ENCODE measurements at places on chromosomes 16 and 17.

DNA sequence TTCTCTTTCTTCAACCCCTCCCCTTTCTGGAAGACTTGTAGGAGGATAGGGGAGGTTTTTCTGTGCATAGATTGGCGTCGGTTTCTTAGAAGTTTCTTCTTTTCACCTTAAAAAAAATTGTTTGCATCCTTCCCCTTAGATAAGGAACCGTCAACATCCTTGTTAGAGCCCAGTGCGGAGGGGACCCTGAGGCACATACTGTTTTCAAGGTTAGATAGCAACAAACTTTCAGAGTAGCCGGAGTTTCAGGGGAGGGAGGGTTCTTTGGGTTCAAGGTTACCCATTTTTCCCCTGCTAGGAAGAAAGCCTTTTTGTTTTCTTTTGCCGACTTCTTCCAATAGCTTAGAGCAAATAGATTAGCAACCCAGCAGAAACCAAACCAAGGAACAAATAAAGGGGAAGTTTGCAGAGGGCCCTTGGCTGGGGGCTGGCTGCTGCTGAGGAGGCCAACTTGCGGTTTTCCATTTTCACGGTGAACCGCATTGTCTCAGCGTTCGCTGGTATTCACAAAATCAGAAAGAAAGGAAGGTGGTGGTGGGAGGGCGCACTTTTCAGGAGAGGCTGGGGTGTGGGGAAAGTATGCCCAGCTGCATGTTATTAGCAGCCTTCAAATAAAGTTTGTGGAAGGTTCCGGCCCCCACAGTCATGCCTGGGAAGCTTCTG is 28.8 kb downstream of the MSI2 start:
- no peak for DNase-seq

DNA sequence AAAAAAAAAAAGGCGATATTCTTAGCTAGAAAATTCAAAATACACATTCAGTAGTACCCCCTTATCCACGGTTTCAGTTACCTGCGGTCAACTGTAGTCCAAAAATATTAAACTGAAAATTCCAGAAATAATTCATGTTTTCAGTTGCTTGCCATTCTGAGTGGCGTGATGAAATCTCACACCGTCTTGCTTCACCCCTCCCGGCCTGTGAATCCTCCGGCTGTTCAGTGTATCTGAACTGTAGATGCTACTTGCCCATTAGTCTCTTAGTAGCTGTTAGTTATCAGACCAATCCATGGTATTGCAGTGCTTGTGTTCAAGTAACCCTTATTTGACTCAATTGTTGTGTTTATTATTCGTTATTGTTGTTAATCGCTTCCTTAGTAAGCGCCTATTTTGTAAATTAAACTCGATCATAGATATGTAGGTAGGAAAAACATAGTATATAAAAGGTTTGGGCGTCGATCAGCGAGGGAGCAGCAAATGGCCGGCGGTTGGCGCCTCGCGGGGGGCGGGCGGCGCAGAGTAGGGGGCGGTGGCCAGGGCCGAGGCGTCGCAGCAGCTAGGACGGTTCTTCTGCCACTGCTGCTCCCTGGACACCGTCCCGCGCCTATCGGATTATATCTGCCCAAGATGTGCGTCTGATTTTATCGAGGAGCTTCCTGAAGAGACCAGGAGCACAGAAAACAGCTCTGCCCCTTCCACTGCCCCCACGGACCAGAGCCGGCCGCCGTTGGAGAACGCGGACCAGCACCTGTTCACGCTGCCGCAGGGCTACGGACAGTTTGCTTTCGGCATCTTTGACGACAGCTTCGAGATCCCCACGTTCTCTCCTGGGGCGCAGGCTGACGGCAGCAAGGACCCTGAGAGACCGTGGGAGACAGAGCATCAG is 39.8 kb upstream of the AKAP1 start:
- no peak for DNase-seq

DNA sequence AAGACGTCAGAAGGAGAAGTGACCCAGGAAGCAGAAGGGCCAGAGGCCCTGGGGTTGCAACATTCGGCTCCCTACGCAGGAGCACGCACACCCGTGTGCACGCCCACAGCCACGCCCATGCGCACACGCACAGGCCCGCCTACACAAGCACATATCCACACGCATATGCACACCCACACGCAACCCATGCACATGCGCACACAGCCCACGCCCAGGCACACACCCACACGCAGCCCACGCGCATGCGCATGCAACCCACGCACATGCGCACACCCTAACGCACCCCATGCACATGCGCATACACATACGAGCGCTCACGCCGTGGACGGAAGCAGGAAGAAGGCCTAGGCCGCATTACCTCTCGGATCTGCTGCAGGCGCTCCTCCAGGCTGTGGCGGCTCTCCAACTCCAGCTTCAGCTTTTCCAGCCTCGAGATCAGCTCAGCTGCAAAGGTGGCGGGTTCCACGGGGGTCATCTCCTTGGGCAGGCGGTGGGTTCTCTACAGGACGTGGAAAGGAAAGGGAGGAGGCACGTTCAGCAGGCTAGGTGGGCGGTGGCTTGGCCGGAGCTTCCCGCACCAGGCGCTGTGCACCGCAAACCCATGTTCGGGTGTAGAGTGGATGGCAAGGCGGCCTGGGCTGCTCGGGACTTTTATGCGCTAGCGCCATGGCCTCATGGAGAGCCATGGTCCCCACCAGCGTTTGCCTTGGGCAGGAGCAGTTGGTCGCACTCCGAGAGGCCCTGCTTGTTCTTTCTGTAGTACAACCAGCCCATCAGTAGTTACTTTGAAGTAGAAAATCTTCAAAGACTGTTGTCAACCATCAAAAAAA is 23.4 kb downstream of the AXIN2 start:
- no peak for DNase-seq

DNA sequence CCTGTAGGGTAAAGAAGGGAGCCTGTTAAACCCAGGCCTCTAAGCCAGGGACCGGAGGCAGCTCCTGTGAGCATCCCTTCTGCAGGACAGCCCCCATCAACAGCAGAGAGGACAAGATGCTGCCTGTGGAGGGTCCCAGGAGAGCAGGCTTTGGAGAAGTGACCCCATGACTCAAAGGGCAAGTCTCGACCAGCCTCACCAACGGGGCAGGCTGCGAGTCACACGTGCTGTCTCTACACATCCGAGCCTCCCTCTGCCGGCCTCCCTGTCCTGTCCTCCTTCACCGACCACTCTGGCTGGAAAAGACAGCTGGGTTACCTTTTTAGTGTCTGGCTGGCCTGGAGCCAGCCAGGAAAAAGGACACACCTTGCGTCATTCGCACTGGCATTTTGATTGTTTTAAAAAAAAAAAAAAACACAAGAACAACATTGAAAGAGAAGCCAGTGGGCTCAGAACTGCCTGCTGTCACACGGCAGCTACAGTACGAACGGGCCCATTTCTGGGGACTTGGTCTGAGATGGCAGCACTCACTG is 74.5 kb upstream of the RCVRN start:
- DNase-seq: no peak

DNA sequence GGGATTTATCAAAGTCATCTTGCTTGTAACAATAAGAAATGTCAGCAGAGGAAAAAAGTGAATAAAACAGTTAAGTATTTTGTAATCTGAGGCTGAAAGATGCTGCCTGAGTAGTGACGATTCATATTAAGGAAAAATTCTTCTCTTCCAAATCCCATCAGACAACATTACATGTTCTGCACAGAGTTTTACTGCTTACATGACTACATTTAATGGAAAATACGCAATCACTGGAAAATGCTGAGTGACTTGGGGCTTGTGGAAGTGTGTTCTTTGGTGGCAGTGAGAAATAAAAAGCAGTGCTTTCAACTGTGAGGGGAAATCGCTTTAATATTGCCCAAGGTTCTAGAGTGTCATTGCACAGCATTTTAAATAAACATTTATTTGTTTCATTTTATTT is 1025.2 kb upstream of the GOT2 start:
- no peak for DNase-seq

DNA sequence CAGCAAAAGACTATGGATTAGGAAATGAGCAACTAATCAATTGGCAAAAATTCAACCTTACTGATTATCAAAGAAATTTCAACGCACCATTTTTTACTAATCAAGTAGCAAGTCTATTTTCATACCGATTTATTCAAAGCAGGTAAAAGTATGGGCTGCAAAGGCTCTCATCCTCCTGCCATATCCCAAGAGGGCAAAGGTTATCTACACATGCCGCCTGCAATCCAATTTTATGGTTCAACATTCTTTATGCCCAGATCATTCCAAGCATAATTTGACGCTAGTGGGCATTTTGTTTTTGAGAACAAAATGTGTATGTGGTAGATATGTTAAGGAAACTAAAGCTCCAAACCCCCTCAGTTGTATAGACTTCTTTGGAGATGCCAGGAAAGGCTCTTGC is 270.6 kb downstream of the MAF start:
- no peak for DNase-seq

- no peak for DNase-seq
Observed at GRCh38 chr16:89052890-89053724, 40.5 kb upstream of the ACSF3 start.

- no peak for DNase-seq
Observed at GRCh38 chr17:77894126-77894956, 64.2 kb upstream of the TNRC6C start.

DNA sequence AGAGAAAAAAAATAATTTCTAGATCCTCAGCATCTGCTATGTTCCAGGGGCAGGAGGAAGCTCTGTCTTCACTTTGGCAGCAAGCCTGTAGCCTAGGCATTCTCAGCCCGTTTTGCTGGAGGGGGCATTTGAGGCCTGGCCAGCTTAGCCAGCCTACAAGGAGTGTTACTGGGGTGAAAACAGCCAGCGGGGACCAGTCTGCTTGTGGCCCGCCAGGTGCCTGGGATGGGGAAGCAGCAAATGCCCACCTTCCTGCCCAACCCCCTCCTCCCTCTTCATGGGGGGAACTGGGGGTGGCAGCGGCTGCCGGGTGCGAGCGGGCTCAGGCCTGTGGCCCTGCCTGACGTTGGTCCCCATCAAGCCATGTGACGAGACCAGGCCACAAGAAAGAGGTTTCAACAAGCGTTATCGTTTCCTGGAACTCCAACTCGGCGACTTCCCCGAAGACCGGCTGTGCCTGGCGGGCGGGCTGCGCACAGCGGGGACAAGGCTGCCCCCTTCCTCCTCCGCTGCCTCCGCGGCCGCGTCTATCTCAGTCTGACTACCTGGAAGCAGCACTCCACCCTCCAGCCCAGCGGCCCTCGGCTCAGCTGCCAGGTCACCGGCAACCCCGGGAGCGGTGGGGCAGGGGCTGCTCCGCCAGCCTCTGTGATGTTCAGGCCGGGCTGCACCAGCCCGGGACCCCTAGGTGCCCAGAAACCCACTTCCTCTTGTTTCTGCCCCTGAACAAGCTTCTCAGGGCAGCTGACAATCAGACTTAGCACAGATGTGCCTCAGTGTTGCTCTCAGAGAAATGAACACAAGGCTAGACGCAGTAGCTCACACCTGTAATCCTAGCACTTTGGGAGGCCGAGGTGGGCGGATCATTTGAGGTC is 22.9 kb downstream of the SOCS1 start:
- peak; percentile 84 for DNase-seq

GRCh38 chr17:27414271-27414670 is 42.0 kb upstream of the KSR1 start:
- no peak for DNase-seq

GRCh38 chr16:67271446-67271845 is 7.9 kb upstream of the PLEKHG4 start:
- DNase-seq: no peak

GRCh38 chr17:77182205-77183172 is 41.7 kb downstream of the SEC14L1 start:
- DNase-seq: no peak

GRCh38 chr16:88606148-88606757 is 32.1 kb upstream of the IL17C start:
- no peak for DNase-seq

- no peak for DNase-seq
Observed at GRCh38 chr16:12538667-12539091, 265.0 kb downstream of the CPPED1 start.

DNA sequence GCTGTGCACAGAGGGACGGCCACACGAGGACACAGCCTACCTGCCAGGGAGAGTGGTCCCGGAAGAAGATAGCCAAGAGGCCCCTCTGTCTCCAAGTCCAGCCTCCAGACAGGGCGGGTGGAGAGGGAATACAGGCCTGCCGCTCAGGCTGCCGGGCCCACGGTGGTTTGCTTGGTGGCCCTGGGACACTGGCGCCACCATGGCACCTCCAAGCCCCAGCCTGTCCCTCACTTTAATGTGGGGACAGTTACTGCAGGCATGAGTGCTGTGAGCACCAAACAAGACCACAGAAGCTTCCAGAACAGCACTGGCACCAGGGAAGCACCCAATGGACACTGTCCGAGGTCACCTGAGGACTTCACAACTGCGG is 22.0 kb upstream of the CHMP6 start:
- DNase-seq: no peak

- no peak for DNase-seq
Observed at GRCh38 chr17:633133-633532, 81.5 kb downstream of the VPS53 start.

DNA sequence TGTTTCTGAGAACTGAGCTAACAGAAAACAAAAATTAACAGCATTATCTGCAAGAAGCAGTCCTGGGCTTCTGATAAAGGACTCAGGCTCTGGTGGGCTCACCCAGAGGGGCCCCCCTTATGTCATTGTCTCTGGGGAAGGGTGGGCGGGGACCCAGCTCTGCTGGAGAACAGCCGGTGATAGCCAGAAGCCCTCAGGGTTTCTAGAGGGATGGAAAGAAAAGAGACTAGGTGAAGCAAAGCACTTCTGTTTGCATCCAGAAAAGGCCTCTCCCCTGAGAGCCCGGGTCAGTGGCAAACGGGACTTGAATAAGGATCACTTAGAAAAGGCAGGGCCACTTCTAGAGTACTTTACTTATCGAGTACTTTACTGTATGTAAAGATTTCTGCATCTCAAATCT is 7.0 kb upstream of the CDC42EP4 start:
- no peak for DNase-seq

DNA sequence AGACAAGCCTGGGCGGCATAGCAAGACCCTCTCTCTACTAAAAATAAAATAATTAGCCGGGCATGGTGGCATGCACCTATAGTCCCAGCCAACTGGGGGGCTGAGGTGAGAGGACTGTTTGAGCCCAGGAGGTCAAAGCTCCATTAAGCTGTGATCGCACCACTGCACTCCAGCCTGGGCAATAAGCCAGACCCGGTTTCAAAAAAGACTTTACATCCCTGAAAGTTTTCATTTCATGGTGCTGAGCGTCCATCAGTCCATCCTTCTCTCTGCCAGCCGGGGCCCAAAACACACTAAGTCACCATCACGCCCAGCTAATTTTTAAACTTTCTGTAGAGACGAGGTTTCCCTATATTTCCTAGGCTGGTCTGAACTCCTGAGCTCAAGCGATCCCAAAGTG is 10.6 kb downstream of the RAB40B start:
- DNase-seq: no peak

DNA sequence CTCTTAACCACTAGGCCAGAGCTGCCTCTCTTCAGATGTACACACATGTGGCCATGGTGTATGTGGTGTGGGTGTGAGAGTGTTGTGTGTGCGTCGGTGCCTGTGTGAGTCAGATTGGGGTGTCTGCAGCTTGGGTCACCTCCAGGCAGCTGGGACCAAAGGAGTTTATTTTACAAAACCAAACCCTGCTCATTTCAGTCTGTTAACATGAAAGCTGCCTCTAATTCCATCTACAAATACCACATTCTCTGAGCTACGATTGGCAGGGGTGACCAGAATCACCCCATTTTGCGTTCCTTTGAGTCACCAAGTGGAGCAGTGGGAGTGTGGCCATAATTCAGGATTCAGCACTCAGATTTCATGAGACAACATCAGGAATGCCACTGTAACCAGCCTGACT is 105.3 kb downstream of the IRX5 start:
- DNase-seq: no peak

GRCh38 chr17:33115366-33115765 is 123.7 kb downstream of the SPACA3 start:
- DNase-seq: no peak

- peak; percentile 31 for DNase-seq
Observed at GRCh38 chr17:39753514-39754160, 15.9 kb downstream of the GRB7 start.

Measured in central memory CD8-positive, alpha-beta T cell (primary cell).